ENCODE measurements at places on chromosomes 7 and 10. TPM values are rescaled to one million over a fixed set of nuclear protein-coding genes. Genes with fewer than 3 reads are reported as not detected.

Gene CHST3
- 24.4 TPM for total RNA-seq

GRCh38 chr7:104921596-104921995, 92.4 kb upstream of the KMT2E start:
- no peak for DNase-seq

Gene PODXL
- 76.2 TPM for total RNA-seq

- no peak for DNase-seq
Observed at GRCh38 chr7:117803476-117803875, 69.8 kb downstream of the CTTNBP2 start.

Gene GRID2IP
- not detected for total RNA-seq

GRCh38 chr7:6015917-6016652, 7.0 kb downstream of the AIMP2 start:
- DNase-seq = no peak

Gene SHLD2
- total RNA-seq = 13.7 TPM

GRCh38 chr7:24697416-24697815, 59.8 kb downstream of the GSDME start:
- DNase-seq = no peak

- no peak for DNase-seq
Observed at GRCh38 chr10:121813857-121814256, 114.0 kb downstream of the ATE1 start.

- DNase-seq = peak; percentile 56
Observed at GRCh38 chr10:101624526-101625102, 36.5 kb downstream of the DPCD start.

Gene EXOC4
- 30.8 TPM for total RNA-seq

GRCh38 chr7:22565315-22565811, 65.4 kb upstream of the STEAP1B start:
- DNase-seq = no peak

Gene NOC3L
- total RNA-seq = 8.9 TPM

- no peak for DNase-seq
Observed at GRCh38 chr10:788796-789748, 99.6 kb upstream of the DIP2C start.

Gene MRPS16
- total RNA-seq = 95.5 TPM

DNA sequence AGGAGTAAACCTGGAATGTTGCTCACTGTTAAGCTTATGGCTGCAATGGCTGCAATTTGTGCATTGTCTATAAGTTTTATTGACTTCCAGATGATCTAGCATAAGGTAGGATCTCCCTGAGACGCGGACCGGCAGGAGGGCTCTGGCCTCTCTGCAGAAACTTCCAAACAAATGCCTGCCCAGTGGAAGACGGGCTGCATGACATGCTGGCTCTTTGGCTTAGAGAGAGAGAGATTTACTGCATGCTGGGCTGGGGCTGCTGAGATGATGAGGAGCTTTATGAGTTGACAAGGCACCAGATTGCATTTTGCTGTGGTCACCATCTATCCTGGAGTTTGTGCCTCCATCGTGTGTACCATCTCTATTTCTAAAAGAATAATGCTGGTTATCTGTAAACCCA, 193.2 kb downstream of the GALNT17 start:
- no peak for DNase-seq

- DNase-seq = no peak
Observed at GRCh38 chr10:21130683-21131442, 233.8 kb upstream of the NEBL start.

- no peak for DNase-seq
Observed at GRCh38 chr7:143327903-143328302, 12.0 kb downstream of the CLCN1 start.

GRCh38 chr10:70162151-70162891, 8.0 kb downstream of the SAR1A start:
- DNase-seq = no peak

Gene CLDN3
- total RNA-seq = not detected

DNA sequence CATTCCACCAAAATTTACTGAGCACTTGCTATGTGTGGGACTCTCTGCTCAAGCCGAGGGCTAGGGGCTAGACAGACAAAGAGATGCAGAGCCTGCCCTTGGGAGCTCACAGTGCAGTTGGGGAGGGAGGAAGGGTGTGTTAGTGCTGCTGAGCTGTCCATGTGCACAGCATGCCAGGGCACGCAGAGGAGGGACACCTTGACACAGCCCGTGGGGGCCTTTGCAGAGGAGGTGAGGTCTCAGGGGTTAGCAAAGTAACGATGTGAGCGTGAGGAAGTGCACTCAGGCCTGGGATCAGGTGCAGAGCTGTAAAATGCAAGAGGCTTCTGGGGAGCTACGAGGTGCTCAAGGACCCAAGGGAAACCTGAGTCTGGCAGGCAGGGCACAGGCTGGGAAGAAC, 16.3 kb downstream of the PRKCQ start:
- no peak for DNase-seq

DNA sequence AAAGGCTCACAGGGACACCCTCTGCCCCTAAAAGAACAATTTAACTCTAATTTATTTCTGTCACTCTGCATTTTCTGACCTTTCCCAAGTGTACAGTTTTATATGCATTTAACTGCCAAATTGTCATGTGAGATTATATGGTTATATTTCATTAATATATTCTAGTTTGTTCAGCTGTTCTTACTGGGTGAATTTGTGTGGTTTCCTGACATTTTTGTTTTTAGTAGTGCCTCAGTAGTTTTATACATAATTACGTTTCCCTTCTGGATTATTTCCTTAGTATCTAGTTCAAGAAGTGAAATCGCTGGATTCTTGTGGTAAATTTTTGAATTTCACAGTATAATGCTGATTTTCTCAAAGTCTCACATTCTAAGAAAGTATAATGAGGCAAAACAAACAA, 41.3 kb downstream of the EGFR start:
- DNase-seq = no peak

Gene LIPK
- not detected for total RNA-seq

DNA sequence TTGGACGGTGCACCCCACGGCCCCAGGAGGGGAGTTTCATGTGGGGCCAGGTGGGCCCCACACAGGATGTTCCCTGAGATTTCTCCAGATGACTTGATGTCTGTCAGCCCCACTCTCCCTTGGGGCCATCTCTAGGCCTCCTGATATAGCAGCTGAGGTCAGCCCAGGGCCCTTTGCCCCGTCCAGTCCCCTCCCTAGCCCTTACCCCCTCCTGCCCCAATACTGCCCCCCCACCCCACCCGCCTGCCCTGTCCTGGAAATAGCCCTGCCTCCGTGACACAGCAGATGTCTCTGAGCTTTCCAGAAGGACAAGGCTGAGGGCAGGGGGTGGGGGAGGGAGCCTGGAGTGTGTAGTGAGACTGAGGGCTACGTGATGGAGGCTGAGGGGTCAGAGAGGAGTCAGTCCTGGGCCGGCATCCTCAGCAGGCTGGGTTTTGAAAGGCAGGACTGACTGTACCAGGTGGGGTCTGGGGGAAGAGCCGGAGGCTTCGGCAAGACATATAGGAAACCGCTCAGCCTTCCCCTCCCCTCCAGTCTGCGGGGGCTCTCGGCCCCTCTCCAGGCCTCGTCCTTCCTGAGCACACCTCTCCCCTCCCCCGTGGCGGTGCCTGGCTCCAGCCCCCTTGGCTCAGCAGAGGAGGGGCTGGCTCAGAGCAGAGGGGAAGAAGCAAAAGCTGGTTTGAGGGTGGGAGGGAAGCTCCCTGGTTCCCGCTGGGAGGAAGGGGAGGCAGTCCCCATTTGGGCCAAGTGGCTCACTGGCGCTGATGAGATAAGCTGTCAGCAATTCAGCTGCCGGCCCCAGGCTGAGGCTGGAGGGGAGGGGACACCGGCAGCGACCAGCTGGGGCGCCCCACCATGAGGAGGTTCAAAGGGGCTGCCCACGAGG, 2.0 kb downstream of the FLNC start:
- no peak for DNase-seq

DNA sequence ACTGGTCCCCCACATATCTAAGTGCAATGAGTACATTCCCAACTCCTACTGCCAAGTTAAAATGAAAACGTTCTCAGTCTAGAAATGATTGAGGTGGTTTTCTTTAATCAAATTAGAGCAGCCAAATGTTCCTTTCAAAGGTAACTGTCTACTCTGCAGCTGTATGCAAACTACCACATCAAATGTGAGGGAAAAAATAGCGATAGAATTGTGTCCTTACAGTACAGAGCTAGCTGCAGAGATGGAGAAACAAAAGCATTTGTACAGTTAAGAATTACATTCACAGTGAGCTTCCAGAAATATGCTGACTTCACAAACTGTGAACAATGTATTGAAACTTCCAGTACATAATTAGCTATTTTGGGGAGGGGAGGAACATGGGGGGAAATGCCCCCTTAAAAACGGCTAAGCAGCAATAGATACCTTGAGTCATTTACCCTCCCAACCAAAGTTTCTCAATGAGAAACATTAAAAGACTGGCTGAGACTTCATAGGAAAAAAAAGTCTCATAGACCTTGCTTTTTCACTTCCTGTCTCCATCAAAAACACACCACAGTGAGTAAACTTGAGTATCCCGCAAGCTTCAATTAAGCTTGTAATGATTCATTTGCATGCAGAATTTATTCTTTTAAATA, 22.9 kb downstream of the CDK6 start:
- no peak for DNase-seq

- DNase-seq = no peak
Observed at GRCh38 chr10:48667960-48668590, 16.6 kb upstream of the WDFY4 start.

GRCh38 chr10:114821293-114821914, at the start of gene FHIP2A:
Gene FHIP2A (plus strand): TSS chr10:114821780. CDS start chr10:114822079, 299 bp downstream.
- peak; percentile 93 for DNase-seq

Gene LRMDA
- total RNA-seq = 4.5 TPM

- no peak for DNase-seq
Observed at GRCh38 chr7:93382362-93382761, 150.2 kb downstream of the VPS50 start.

DNA sequence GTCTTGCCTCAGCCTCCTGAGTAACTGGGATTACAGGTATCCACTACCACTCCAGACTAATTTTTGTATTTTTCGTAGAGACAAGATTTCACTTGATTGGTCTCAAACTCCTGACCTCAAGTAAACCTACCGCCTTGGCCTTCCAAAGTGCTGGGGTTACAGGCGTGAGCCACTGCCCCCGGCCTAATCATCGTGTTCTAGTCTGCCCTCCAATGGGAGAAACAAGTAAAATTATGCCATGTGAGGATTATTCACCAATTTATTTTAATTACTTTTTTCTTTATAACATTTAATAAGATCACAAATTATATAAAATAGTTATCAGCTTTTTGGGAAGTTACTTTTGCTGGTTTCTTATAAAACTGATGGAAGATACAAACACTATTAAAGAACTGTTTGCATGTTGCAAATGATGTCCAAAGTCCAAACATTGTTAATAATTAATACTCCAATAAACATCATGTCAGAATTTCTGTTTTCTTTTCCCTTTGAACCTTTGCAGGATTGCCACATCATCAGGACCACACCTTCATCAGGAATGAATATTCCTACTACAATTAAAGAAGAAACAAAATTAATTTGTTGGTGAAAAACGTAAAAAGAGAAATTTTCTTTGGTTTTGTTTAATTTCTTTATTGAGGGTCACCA, 786 bp upstream of the AKR1C4 start:
- DNase-seq = no peak

DNA sequence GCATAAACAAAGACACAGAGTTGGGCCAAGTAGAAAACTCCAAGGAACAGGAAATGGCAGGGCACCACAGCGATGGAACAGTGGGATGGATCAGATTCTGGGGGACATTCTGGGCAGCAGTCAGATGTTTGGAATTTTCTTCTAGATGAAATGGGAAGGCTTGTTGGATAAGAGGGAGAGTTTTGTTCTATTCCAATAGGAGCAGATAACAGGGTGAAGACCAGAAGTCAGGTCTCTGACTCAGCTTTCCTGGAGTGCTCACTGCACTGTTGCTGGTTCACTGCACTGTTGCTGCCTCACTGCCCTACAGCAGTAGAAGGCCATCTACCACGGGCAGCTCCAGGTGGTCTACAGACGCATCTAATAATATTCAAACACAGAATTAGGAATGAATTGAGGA, 135.6 kb downstream of the ATE1 start:
- no peak for DNase-seq
